ENCODE measurements at places on chromosomes 7 and 10.

- no peak for DNase-seq
Observed at GRCh38 chr7:88772776-88773175, 13.3 kb downstream of the ZNF804B start.

DNA sequence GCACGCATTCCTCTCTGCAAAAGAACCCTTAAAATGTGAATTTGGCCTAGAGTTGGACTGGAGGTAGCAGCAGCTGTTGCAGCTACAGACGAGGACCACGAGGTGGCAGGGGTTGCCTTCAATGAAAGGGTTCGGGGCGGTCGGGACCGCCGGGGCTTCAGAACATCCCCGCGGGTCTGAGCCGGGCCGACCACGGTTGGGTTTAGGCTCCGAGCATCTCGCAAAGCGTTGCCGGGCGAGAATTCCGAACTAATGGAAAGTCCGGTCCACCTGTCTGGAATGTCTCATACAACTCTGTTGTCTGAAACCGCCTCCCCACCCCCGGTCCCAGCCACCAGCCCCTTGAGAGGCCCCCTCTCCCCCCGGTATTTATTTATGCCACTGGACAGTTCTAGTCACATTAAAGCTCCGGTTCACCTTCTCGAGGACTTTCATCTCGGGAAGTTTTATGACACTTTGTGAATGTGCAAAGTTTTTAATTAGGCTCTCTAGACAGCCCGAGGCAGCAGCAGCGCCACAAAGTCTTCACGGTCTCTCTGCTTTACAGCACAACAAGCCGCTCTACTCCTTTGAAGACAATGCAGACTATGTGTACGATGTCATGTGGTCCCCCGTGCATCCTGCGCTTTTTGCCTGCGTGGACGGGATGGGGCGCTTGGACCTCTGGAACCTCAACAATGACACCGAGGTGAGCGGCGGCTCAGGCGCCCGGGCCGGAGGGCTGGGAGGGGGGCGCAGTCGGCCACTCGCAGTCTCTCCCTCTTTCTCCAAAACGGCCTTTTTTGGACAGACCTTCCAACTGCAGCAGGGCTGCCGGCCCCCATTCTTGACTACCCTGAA, 246.2 kb downstream of the SLC25A13 start:
- DNase-seq, result peak; percentile 21

GRCh38 chr7:23106057-23106822, 655 bp downstream of the KLHL7 start:
- peak; percentile 22 for DNase-seq

DNA sequence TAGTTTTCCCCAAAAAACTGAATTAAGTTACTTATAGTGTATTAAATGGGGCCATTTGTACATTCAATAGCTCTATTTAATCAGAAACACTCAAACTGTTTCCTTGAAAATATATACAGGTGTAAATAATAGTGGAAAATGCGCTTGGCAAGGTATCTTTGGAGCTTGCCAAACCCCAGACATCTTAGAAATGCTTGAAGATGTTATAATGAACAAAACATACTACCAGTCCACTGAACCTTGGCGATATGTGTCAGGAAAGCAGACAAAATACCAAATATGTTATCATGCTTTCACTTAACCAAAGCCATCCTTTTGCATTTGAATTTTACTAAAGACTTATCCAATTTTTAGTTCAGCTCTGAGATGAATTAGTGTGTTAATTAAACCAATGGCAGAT, 352.7 kb upstream of the SEMA3A start:
- no peak for DNase-seq

DNA sequence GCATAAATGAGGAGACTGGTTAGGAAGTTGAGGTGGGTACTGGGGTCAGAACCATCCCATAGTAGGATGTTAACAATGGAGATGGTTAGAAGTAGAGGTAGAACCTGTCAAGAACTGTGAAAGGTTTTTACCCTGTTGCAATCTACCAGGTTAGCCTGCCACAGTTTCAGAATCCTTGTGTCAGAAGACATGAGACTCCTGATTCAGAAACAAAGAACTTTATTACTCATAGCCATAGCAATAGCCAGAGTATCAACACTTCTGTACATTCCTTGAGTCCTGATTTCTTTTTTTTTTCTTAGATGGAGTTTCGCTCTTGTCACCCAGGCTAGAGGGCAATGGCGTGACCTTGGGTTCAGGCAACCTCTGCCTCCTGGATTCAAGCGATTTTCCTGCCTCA, 200.9 kb downstream of the GRM3 start:
- DNase-seq, result no peak

DNA sequence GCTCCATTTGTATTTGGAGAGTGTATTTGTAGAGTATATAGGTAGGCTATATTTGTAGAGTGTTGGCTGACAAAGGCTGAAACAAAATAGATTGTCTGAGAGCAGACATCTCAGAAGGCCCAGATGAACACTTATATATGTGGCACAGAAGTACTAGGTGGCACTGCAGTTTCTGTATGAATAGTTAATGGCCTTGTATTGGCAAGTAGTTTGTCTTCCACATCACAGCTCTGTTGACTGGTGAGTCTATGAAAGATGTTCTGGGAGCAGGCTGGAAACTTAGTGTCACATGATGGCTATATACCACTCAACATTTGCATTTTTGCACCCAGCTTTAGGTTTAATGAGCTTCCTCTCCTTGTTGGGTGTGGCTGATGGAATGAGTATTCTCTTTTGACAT, 51.9 kb downstream of the CCNY start:
- peak; percentile 35 for DNase-seq

DNA sequence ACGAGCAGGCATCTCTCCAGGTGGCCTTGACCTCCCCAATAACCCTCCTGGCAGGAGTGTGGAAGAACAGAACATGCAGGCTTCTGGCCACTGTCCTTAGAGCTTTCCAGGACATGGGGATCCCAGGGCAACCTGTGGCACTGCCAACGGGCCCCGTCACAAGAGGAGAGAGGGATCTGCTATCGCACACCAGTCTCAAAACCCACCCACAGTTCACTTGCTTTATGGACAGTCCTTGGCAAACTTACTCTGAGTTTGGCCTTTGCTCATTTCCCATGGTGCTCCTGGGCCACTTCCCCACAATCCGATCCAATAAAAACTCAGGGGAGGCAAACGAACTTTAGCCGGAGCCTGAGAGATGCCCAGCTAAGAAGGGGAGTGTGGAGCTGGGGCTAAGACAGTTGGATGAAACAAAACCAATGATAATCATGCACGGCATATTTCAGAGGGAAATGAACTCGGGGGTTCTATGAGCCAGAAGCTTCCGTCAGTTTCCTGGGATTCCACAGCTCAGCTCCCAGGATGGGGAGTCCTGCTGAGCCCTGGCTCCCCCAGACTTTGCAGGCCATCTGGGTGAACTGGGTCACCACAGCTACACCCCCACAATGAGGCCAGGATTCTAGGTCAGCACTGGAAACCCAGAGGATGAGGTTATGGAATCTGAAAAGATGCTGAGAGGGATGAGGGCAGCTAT, 158.4 kb downstream of the NEURL1 start:
- no peak for DNase-seq

GRCh38 chr7:26853788-26854393, 10.5 kb downstream of the SKAP2 start:
- DNase-seq, result no peak

DNA sequence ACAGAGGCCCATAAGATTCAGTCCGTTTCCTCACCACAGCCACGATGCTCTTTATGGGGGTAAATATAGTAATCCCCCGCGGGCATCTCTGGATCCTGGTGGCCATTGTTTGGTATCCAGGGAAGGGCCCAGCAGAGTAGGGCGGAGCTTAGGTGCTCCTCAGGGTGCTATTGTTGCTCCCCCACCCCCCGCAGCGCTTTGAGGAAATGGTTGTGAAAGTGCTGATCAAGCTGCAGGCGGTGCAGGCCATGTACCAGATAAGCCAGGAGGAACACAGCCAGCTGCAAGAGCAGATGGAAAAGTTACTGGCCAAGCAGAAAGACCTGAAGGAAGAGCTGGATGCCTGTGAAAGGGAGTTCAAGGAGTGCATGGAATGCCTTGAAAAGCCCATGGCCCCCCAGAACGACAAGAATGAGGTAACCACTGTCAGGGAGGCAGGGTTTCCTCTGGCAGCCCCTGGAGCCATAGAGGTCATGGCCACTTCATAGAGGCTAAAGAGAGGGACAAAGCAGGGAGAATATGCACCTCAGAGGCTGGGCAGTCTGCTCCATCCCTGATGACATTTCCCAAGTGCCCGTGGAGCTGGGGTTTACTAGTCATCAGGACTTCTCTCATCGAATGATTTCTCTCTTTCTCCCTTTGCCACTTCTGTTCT, 17.6 kb upstream of the FLNC start:
- no peak for DNase-seq

GRCh38 chr10:7932301-7933036, 114.2 kb downstream of the TAF3 start:
- no peak for DNase-seq

DNA sequence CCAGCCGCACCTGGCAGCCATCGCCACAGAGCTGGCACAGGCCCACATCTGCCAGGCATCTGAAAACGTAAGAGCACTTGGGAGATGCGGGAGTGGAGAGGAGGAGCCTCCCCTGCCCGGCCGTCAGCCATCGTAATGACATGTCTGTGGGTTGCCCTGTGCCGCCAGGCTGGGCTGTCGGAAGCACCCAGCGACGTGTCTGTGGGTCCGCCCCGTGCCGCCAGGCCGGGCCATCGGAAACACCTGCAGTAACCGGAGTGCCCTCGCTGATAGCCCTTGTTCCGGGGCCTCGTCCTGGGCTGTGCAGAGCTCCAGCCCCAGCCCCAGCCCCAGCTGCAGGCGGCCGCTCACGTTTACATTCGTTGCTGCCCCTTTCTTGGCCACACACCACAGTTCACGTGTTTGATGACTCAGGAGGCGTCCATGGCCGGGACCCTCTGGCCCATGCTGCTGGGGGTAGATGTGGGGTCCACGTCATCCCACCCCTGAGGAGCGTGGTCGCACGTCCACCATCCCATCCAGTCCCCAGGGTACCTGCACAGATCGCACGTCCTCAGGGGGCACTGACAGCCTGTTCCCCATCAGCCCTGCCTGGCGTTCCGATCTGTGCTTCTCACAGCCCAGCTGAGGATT, 30.0 kb upstream of the PRKAR1B start:
- DNase-seq, result no peak

DNA sequence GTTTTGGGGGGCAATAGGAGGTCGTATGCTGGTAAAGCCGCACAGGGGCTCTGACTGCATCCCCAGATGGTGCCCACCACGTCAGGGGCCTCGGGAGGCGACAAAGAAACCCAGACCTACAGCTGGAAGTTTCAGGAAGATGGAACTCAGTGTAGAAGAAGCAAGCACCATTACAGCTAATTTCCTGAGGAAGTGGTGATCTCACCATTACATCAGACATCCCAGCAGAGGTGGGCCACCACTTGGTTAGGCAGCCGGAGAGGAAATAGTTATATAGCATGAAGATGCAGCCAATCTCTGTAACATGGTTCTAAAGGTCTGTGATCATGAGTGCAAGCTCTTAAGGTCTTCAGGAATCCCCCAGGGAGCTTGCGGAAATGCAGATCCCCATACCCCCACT, 127.3 kb upstream of the PCBD1 start:
- DNase-seq, result no peak

GRCh38 chr7:82289152-82289535, 154.4 kb downstream of the CACNA2D1 start:
- no peak for DNase-seq

- no peak for DNase-seq
Observed at GRCh38 chr7:44145479-44145968, 4.4 kb upstream of the MYL7 start.

DNA sequence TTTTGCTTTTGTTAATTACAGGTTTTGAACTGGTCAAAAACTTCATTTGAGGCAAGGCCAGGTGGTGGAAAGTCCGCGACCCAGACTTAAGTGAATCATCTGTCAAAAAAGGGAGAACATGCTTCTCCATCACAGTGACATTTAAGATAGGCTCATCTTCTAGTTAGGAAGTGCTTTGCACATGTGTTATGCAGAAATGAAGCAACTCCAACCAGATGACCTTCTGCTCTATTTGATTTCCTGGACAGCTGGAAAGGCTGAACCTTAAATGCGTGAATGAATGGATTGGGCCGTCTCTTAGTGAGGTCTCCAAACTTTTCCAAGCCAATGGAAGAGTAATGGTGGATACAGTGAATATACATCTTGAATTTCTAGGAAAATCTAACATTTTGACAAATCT, 101.6 kb upstream of the FAM13C start:
- DNase-seq, result no peak
